ENCODE measurements at places on chromosomes 12 and 14. TPM values are rescaled to one million over a fixed set of nuclear protein-coding genes. Genes with fewer than 3 reads are reported as not detected.

DNA sequence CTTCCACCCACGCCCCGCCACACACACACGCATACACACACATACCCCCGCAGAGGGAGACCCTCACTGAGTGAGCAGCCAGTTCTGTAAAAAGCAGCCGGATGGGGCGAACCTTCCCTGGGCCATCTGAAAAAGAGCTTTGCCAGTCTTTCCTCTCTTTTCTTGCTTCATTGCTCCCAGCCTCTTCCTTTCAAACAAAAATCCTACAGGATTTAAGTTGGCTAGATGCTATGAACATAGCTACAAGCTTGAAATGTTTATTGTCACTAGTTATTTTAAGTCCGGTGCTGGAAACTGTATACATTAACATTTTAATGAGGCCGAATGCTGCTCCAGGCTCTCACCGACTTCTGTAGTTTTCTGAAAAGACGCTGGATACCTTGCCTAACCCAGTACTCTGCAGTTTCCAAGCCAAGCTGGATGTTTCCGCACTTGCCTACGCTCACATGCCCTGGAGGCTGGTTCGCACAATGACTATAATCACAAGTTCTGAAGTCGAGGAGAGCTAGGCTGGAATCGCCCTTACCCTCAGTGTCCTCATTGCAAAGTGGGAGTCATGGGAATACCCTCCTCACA lies 39.2 kb downstream of the LTBP2 start:
- no peak for DNase-seq

FSCB gene
- total RNA-seq, result not detected

- DNase-seq, result no peak
Observed at GRCh38 chr12:49976557-49976956, 3.8 kb downstream of the AQP6 start.

DNA sequence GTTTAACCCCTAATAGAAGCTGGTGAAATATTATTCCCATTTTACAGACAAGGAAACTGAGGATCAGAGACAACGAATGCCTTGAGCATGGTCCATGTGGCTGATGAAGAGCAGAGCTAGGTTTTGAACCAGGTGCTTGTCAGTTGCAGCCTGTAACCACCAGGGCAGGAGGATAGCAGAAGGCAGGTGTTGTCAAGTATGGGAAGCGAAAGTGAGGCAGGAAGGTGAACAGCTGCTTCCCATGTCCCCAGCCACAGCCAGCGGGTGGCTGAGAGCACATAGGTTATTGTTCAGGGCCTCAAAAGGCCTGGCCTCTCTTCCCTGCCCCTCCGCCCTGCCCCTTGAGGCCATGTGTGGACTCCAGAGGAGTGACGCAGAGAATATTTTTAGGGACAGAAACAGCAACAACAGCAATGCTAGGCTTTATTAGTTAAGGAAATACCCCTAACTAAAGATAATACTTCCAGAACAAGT lies 39.6 kb downstream of the IQSEC3 start:
- no peak for DNase-seq

HEBP1 gene
- total RNA-seq, result 30.4 TPM

ABCC9 gene
- 0.05 TPM for total RNA-seq

LAG3 gene
- 117 TPM for total RNA-seq

- no peak for DNase-seq
Observed at GRCh38 chr12:112341046-112341825, 41.0 kb downstream of the HECTD4 start.

ALX1 gene
- total RNA-seq, result not detected

PROX2 gene
- 0.23 TPM for total RNA-seq

SLC38A4 gene
- not detected for total RNA-seq

PPP4R4 gene
- 9.5 TPM for total RNA-seq

- DNase-seq, result no peak
Observed at GRCh38 chr14:49553892-49554291, 32.3 kb downstream of the RPS29 start.

- no peak for DNase-seq
Observed at GRCh38 chr12:104478396-104479122, 21.8 kb downstream of the CHST11 start.

DNA sequence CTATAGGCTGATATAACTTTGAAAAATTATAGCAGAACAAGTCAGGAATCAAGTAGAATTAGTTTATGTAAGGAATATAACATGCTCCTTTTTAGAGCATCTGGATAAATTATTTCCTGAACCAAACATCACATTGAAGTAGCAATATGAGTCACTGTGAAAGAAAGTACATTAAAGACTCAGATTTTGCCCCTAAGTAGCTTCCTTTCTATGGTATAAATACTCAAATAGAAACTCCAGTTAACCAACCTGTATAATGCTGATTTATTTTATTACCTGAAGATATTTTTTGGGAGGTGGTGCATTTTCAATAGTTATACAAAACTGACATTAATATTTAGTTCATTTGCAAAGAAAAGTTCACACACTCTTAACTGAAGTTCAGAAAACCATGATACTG lies 312.1 kb downstream of the ITPR2 start:
- DNase-seq, result no peak

TCL1B gene
- not detected for total RNA-seq

CHGA gene
- not detected for total RNA-seq

- DNase-seq, result no peak
Observed at GRCh38 chr12:7142809-7143465, 12.8 kb downstream of the CLSTN3 start.

GLT1D1 gene
- not detected for total RNA-seq

DNA sequence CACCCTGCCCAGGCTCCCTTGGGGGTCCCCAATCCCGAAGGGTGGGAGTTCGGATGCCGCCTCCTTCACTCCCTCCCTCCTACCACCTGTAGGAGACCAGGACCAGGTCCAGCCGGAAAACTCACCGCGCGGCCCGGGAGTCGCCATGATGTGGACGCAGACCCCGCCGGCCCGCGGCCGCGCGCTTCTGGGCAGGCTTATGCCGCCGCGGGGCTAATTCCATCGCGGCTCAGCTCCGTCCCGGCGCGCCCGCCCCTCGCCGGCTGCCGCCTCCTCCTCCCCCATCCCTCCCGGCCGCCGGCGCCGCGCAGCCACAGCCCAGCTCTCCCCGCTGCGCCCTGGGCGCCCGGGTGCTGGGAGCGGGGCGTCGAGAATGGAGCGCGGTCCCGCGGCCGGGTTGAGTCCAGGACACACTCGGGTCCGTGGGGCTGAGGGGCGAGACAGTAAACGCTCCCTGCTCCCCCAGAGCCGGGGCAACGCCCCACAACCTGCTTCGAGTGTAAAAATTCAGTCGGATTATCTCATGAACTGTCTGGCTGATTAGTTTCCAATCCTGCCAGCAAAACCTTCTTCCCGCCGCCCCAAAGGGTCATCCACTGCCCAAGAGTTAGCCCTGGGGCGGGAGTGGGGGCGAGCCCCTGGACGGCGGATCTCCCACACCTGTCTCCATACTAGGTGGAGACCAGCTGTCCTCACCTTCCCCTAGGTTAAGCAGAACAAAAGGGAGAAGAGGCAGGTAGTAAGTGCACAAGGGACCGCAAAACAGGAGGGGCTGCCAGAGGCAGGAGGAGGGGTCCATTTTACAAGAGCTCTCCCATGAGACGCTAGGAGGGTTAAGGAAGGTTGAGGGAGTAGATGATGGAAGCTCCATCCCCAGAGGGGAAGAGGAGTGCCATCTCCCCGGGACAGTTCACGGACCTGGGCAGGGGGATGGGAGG lies at the start of gene ANO2:
TSS of gene ANO2 (minus strand) at position 189 of the 938 bp plus-strand sequence. CDS start at position 147, 42 bp downstream.
- no peak for DNase-seq

DNA sequence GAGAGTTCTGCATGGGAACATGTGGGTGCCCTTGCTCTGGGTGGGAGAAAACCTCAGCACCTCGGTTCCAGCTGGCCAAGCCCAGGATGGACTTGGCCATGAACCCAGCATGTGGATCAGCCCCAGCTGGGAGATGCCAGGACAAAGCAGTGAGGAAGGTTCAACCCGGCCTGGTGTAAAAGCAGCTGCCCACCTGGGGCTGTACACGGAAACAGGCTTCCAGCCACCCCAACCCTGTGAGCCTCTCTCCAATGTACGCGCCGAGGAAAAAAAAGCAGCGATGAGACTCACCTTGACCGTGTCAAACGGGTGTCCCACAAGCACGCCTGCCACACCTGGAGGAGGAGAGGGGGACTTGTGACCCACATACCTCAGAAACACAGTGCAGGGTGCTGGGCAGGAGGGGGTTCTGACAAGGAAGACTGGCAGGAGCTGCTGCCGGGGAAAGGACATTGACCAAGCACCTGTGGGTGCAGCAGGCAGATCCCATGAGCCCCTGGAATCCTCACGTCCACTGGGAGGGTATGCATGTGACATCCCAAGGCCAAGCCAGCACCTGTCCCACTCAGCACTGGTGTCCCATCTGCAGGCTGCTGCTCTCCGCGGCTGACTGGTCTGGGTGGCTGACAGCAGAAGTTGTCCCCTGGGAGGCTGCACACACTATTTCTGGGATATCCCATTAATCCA lies 7.5 kb downstream of the SLC25A29 start:
- DNase-seq, result no peak

DNA sequence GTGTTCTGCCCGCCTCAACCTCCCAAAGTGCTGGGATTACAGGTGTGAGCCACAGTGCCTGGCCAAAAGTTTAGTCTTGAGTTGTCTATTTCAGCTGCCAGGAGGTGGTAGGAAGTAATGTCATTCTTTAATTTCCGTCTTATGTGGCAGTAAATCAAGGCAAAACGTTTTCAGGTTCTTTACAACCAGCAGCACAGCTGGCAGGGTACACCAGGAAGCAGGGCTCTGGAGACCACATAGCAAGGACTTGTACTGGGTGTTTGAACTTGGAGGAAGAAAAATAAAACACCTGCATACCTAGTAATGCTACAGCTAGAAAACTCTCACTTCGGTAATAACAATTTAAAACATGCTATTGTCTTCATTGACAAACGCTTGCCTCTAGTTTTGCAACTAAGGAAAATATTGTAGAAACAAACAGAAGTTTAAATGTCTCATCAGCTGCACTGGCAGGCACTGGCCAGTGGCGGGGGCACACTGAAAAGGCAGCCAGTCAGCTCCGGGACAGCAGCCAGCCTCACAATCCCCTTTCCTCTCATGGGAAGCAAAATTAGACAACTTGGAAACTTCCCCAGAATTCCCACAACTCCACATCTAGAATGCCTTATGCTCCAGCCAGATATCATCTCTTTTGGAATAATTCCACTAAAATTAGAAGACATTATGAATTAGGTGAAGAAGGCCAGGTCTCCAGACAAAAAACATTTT lies 72.2 kb downstream of the CLIP1 start:
- DNase-seq, result no peak

Data from activated T-cell treated with anti-CD3 and anti-CD28 coated beads, Interleukin-2, amount 50 U/mL, for 72 hours (primary cell).